Thymus (tissue), 14 donors: ENCODE measurements at places on chromosomes 3 and 15.

- DNase-seq, result no peak
- no peaks in the 10 kb centered on the region for H3K27me3 ChIP-seq
- no peaks in the 10 kb centered on the region for H3K4me1 ChIP-seq
- H3K36me3 ChIP-seq, result no peaks in the 10 kb centered on the region
- H3K4me3 ChIP-seq, result no peak overlapping the region
- H3K27ac ChIP-seq, result no peak overlapping the region
These were observed 15.8 kb upstream of the P2RY12 start for GRCh38 chr3:151400341-151400740.

- H3K4me3 ChIP-seq, result no peak overlapping the region
- no peaks in the 10 kb centered on the region for H3K36me3 ChIP-seq
- no peaks in the 10 kb centered on the region for H3K4me1 ChIP-seq
- DNase-seq, result no peak
These were observed 28.0 kb downstream of the SV2B start for GRCh38 chr15:91128016-91128415.

DNA sequence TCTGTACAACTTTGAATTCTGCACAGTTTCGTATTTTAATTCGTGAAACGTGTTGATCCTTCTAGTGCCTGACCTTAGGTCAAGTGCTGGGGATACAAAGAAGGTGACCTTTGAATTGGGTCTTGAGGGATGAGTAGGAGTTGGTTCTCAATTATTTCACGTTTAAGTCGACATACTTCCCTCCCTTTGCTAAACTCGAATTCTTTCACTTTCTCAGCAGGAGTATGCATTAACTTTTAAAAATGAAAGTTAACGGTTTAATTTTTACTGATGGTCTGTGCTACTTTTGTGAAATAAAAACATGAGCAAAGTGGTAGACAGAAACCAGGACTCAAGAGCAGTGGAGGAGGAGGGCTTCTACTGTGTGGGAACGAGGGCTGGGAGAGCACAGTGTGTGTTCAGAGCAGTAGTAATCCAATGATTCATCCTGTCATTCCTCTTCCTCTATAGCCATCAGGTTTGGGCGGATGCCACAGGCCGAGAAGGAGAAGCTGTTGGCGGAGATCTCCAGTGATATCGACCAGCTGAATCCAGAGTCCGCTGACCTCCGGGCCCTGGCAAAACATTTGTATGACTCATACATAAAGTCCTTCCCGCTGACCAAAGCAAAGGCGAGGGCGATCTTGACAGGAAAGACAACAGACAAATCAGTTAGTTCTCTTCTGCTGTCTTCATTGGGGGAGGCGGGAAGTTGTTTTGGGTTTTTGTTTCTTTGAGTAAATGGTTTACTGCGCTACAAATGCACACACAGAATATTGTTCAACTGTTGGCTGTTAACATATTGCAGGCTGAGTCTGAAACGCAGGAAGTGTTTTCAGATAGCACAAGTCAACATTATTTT is 78.6 kb upstream of the TSEN2 start:
- DNase-seq, result no peak
- H3K4me1 ChIP-seq, result no peaks in the 10 kb centered on the region

DNA sequence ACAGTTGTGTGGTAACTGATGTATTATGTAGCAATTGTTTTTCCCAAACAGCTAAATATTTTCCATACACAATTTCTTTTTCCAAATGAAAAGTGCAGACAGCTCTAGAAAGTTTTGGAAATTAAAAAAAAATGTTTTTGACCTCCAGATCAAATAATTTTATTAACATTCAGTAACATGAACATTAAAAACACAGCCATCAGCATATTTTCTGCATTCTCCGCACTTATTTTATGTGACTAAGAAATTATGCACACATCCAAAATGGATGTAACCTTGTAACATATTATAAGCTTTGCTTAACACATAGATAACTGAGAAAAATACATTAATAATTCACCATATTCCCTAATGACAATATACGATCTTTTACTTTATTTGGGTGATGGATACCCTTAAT is 224.6 kb downstream of the VGLL3 start:
- H3K36me3 ChIP-seq, result no peaks in the 10 kb centered on the region
- DNase-seq, result no peak
- no peak overlapping the region for H3K27ac ChIP-seq
- no peaks in the 10 kb centered on the region for H3K27me3 ChIP-seq
- no peak overlapping the region for H3K4me3 ChIP-seq
- no peaks in the 10 kb centered on the region for H3K4me1 ChIP-seq

DNA sequence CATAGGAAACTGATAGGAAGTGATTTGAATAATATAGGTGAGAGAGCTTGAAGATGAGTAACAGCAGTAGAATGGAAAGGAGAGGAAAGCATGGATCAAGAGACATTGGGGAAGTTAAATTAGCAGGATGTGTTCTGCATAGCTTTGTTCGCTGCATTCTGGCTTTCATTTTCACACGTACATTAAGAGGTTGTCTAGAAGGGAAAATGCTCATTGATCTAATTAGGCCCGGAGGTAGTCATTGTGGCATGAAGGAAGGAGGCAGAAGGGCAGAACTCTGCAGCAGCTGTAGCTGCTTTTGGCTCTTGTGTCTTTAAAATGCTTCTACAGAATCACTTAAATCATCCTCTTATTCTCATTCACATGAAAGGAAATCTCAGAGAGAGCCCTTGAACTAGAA is 40.3 kb downstream of the KCNAB1 start:
- no peaks in the 10 kb centered on the region for H3K27me3 ChIP-seq
- H3K4me1 ChIP-seq, result no peaks in the 10 kb centered on the region
- H3K4me3 ChIP-seq, result no peak overlapping the region
- H3K36me3 ChIP-seq, result no peaks in the 10 kb centered on the region
- no peak overlapping the region for H3K27ac ChIP-seq
- DNase-seq, result no peak

- no peak for DNase-seq
- no peaks in the 10 kb centered on the region for H3K4me1 ChIP-seq
- no peak overlapping the region for H3K4me3 ChIP-seq
- H3K27ac ChIP-seq, result no peak overlapping the region
These were observed 22.0 kb downstream of the SST start for GRCh38 chr3:187648177-187648576.

- peaks cover 3% of the 10 kb centered on the region for H3K4me1 ChIP-seq
- DNase-seq, result no peak
- no peak overlapping the region for H3K27ac ChIP-seq
- no peak overlapping the region for H3K4me3 ChIP-seq
These were observed 6.0 kb downstream of the SPATA12 start for GRCh38 chr3:57066471-57066870.

- H3K27ac ChIP-seq, result no peak overlapping the region
- no peaks in the 10 kb centered on the region for H3K36me3 ChIP-seq
- H3K4me1 ChIP-seq, result no peaks in the 10 kb centered on the region
- DNase-seq, result no peak
- no peak overlapping the region for H3K4me3 ChIP-seq
- no peaks in the 10 kb centered on the region for H3K27me3 ChIP-seq
These were observed 9.8 kb upstream of the EPHB3 start for GRCh38 chr3:184551614-184552256.

GRCh38 chr15:86502301-86502700 is 422.6 kb downstream of the AGBL1 start:
- H3K4me3 ChIP-seq, result no peak overlapping the region
- H3K27ac ChIP-seq, result no peak overlapping the region
- no peaks in the 10 kb centered on the region for H3K27me3 ChIP-seq

DNA sequence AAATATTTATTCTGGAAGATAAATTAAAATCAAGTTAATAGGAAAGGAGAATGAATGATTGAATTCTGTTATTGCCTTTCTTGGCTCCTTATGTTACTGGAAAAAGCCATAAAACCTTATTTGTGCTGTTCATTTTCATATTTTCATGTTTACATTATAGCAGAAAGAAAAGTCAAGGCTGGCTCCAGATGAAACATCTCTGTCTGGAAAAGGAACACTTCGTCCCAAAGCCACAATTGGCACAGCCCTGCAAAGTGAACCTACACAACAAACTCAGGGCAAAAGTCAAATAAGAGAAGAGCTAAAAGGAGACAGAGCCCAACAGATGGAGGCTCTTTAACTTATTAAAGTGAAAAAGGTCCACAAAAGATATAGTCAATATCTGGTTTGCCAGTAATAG is 73.4 kb downstream of the GTPBP8 start:
- H3K27me3 ChIP-seq, result no peaks in the 10 kb centered on the region
- no peaks in the 10 kb centered on the region for H3K36me3 ChIP-seq
- no peak overlapping the region for H3K4me3 ChIP-seq
- H3K4me1 ChIP-seq, result no peaks in the 10 kb centered on the region

GRCh38 chr15:82944821-82945220 is 7.7 kb downstream of the HOMER2 start:
- no peaks in the 10 kb centered on the region for H3K36me3 ChIP-seq
- DNase-seq, result no peak
- no peak overlapping the region for H3K27ac ChIP-seq
- no peaks in the 10 kb centered on the region for H3K27me3 ChIP-seq

GRCh38 chr3:150786791-150787190 is 23.8 kb upstream of the SIAH2 start:
- no peaks in the 10 kb centered on the region for H3K36me3 ChIP-seq
- no peaks in the 10 kb centered on the region for H3K4me1 ChIP-seq
- H3K27ac ChIP-seq, result no peak overlapping the region
- no peak for DNase-seq

DNA sequence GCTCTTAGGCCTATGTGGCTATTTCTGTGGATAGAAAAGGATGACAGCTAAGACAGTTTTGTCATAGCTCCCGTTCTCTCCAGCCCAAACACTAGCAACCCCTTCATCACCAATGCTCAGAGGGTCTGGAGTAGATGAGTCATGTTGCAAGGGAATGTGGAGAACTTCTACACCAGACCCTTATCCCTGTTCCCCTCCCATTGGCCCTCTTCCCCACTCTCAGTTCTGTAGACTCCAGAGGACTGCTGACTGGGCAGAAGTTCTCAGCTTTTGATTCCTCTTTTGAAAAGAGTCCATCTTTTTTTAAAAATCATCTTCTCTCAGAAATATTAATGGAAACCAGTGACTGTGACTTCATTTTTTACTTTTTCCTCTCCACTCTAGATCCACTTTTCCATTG is 2.4 kb upstream of the MYZAP start:
- H3K27me3 ChIP-seq, result peaks cover 31% of the 10 kb centered on the region
- H3K4me1 ChIP-seq, result peaks cover 4% of the 10 kb centered on the region
- no peak for DNase-seq
- no peaks in the 10 kb centered on the region for H3K36me3 ChIP-seq
- no peak overlapping the region for H3K4me3 ChIP-seq

DNA sequence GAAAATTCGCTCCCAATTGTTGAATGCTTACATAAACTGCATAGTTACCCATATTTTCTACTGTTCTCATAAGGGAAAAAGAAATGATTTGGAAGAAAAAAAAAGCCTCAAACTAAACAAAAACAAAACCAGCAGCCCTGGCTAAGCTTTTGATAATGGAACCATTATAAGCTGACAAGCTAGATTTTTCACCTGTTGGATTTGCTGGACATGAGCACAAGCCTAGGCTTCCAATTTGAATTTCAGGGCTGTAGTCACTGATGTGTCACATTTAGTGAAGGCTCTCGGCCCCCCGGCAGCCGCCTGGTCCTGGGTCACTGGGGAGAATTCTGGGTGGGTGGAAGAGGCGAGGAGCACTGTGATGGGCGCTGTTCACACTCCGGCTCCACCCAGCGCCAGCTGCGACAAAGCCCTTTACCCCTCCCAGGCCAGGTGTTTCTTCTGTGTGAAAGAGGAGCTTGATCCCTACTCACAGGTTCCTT is 4.6 kb downstream of the FBXL22 start:
- H3K4me1 ChIP-seq, result peaks cover 53% of the 10 kb centered on the region
- peaks cover 8% of the 10 kb centered on the region for H3K27me3 ChIP-seq
- peak overlapping the region; percentile 64 for H3K27ac ChIP-seq
- no peak for DNase-seq
- H3K36me3 ChIP-seq, result no peaks in the 10 kb centered on the region

GRCh38 chr3:45929042-45929679 is 14.1 kb upstream of the CXCR6 start:
- DNase-seq, result peak; percentile 85
- H3K4me3 ChIP-seq, result no peak overlapping the region
- peaks cover 17% of the 10 kb centered on the region for H3K4me1 ChIP-seq
- peaks cover 56% of the 10 kb centered on the region for H3K36me3 ChIP-seq
- H3K27me3 ChIP-seq, result no peaks in the 10 kb centered on the region

DNA sequence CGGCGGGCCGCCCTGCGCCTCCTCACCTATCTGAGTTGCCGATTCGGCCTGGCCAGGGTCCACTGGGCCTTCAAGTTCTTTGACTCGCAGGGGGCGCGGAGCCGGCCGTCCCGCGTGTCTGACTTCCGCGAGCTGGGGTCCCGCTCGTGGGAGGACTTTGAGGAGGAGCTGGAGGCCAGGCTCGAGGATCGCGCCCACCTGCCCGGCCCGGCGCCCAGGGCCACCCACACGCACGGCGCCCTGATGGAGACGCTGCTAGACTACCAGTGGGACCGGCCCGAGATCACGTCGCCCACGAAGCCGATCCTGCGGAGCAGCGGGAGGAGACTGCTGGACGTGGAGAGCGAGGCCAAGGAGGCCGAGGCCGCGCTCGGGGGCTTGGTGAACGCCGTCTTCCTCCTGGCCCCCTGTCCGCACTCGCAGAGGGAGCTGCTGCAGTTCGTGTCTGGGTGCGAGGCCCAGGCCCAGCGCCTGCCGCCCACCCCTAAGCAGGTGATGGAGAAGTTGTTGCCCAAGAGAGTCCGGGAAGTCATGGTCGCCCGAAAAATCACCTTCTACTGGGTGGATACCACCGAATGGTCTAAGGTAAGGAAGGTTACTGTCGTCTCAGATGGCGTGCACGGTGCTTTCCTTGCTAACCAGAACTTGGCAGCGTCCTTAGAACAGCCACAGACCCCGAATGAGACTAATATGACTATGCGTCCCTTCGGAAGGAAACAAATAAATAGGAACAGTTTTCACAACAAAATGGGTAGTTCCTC is 567 bp downstream of the TICRR start:
- peaks cover 7% of the 10 kb centered on the region for H3K4me1 ChIP-seq
- no peak for DNase-seq
- peaks cover 14% of the 10 kb centered on the region for H3K36me3 ChIP-seq
- no peaks in the 10 kb centered on the region for H3K27me3 ChIP-seq

DNA sequence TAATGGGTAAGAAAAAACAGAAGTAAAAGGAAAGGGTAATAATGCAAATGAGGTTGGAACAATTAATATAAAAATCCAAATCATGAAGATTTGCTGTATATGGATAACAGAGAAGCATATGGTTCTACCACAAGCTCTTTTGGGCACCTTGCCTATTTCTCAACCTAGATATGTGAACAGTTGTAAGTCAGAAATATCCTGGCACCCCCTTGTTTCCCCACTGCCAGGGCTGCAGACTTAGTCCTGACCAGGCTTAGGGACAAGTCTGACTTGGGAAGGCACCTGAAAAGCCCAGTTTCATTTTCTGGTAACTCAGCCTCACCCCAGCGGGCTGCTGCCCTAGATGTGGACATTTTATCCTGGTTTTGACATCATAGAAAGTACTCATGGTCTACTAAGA is 183.2 kb upstream of the STAC start:
- H3K27ac ChIP-seq, result no peak overlapping the region
- H3K4me3 ChIP-seq, result no peak overlapping the region
- no peaks in the 10 kb centered on the region for H3K36me3 ChIP-seq
- DNase-seq, result no peak
